Psoas muscle (tissue), 8 donors: ENCODE measurements at places on chromosomes 12 and 14. TPM values are rescaled to one million over a fixed set of nuclear protein-coding genes. Genes with fewer than 3 reads are reported as not detected.

DNA sequence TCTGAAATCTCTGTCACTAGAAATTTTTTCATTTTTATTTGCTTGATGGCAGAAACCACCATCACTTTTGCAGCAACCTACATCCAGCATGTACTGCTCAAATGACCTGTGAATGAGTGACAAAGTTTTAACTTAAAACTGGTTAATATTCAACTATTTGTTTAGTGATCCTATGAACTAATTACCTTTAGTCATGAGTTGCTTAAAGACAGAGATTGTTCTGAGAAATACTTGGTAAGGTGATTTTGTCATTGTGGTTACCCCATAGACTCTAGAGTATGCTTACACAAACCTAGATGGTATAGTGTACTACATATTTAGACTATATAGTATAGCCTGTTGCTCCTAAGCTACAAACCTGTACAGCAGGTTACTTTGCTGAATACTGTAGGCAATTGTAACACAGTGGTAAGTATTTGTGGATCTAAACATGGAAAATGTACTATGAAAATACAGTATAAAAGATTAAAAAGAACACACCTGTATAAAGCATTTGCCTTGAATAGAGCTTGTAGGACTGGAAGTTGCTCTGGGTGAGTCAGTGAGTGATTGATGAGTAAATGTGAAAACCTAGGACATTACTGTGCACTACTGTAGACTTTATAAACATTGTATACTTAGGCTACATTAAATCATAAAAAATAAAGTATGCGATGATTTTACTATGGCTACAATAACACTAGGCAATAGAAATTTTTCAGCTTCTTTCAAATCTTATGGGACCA lies 256.6 kb upstream of the PPFIA2 start:
- no peak for DNase-seq

DNA sequence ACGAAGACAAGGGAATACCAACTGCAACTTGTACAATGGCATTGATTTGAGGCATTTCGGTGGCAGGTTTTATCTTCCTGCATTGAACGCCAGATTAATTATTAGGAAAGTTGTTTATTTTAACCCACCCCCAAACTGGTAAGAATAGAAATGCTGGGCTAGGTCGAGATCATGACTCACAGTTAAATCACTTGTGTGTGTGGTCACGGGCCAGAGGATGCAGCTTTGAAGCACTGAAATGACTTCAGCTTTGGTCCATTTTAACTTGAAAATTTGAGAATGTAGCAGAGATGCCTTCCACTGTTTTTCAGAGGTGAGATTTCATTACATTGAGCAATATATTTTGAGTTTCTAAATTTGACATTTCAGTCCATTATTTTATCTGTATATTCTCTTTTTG lies 23.6 kb upstream of the KCNH3 start:
- no peak for DNase-seq

- no peak for DNase-seq
Measured at GRCh38 chr12:125907351-125907750, 842.1 kb downstream of the AACS start.

DNA sequence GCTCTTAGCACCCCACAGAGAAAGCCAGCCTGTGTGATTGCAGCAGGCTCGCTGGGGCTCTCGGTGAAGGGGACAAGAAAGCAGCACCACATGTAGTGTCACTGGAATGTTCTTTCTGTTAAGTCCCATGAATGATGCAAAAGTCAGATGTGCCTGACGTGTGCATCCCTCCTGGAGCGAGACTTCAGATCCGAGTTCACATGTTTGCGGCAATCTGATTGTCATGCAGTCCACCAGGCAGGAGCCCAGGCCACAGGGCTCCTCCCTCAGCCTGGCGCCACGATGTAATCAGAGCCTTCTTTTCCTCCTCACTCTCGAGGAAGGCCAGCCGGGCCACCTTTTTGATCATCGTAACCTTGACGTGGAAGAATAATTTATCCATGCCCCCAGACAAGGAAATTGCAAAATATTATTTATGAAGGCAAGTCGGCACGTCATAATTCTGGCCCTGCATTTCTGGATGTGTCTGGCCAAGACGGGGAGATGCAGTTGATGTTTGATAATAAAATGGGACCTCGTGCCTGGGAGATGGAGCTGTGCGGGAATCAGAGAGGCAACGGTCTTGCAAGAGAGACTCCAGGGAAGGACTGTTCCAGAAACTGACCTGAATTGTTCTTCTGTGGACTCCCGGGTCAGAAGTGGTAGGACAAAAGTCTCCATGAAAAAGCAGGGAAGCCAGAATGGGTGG lies 214.6 kb downstream of the PHETA1 start:
- no peak for DNase-seq

DNA sequence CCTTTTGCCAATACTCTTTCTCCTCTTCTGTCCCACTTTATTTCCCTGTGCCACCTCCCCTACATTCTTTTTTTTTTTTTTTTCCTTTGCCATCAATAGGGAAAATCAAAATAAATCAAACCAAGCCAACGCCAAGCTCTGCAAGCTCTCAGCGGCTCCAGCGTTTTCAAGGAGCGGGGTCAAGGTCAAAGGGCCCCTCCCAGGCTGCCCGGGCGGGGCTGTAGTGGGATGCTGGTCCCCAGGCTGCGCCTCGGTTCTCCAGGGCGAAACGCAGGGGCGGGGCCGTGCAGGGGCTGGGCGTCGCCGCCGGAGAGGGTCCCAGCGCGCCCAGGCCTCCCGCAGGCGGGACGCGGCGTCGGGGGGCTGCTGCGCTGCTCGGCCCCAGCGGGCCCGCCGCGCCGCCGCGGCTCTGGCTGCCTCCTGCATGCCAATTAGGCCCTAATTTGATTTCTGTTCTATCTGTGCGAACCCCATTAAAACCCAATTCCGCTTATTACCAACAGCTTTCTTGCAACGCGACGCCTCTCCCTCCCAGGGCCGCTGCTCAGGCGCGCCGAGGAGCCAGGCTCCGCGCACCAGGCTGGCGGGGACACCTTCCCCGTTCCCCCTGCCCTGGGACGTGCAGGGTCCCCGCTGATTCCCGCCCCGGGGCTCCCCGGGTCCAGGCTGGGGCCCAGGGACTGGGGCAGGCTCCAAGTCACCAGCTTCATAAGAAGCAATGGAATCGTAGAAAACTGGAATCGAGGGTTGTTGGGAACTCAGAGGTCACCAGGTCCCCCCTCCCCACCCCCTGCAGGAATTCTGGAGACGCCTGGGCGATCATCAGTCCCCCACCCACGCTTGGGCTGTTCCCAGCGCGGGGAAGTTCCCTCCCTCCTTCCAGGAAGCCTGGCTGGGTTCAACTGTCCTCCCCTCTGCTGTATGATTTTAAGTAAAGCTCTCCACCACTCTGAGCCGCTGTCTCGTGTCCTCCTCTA lies 50.7 kb upstream of the MAP1LC3B2 start:
- DNase-seq, result peak; percentile 56

DNA sequence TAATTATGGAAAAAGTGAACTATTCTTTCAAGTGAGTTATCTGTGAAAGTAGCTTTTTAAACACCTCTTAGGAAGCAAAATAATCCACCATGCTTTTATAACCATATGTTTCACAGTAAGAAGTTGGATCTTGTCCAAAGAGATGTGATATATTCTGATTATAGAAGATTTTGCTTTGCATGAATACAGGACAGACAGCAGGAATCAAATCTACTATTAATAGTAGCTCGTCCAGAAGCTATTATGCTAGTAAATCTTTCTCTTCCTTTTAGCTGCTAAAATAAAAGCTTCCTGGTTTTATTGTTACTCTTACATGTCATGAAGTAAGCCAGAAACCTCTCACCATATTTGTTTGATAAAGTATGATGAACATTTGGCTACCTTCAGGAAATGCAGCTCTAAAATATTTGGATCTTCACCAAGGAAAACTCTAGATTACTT lies 257.0 kb downstream of the IPO8 start:
- no peak for DNase-seq

DNA sequence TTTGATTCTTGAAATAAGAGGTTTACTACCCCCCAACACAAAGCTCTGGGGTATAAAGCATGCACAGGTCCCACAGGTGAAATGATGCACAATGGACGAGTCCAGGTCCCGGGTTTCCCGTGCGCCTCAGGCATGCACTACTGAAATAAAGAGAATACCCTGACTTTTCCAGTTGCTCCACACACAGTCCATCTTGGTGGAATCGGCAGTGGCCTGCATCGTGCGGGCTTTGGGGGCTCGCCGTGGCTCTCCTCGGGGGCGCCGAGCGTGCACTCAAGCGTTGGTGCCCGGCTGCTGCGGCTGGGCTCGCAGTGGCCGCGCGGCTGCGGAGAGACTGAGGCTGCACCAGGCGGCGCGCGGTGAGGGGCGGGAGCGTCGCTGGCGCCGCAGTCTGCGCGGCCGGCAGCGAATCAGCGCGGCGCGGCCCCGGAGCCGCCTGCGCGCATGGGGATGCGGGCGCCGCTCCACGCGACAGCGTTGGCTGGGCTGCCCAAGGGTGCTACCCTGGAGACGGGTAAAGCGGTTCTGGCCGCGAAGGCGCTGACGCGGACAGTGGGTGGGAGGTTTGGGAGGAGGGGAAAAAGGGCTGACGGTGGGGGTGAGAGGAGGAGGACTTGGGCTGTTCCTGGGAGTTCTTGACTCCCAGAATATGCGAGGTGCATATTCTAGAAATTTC lies 53.8 kb upstream of the CCDC175 start:
- no peak for DNase-seq

DNA sequence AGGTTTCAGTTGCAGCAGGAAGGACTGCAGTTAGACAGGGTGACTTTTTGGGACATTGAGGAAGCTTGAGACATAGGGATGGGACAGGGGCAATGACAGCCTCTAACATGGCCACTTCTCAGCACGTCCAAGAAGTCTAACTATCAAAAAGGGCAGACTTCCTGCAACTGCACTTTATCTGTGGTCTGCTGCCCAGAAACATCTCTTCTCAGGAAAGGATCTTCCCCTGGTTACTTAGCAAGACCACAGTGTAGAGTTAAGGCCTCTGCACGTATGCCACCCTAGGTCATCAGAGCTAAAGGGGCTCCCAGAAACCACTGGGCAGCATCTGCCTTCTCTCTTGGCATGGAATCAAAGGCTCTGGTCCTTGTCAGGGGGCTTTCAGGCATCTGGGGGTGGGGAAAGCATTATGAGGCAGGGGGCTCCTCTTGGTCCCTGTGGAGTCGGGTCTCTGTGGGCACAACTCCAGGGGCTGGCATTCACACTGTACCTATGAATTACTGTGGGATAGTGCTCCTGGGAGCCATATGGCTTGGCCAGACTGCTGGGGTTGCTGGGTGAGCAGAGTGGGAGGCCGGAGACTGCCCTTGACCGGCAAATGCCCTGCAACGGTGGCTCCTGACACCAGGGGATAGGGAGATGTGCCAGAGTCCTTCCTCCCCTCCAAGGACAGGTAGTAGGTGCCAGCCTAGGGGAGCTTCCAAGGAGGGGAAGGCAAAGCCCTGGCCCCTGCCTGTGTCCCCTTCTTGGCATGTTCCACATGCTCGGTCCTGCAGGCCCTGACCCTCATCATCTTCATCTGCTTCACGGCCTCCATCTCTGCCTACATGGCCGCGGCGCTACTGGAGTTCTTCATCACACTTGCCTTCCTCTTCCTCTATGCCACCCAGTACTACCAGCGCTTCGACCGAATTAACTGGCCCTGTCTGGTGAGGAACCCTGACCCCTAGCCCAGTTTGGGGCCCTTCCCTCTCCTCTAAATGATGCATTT lies 1.0 kb downstream of the CMTM5 start:
- DNase-seq, result no peak

DNA sequence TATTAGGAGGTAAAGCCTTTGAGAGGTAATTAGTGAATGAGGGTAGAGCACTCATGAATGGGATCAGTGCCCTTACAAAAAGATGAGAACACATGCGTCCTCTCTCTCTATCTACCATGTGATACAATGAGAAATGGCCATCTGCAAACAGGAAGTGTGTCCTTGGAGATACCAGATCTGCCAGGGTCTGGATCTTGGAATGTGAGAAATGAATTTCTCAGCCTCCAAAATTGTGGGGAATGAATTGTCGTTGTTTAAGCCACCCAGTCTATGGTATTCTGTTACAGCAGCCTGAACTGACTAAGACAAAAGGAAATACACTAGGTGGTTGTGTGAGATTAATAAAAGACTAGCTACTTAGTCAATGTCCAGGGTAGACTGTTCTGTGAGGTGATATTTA lies 366.6 kb downstream of the NELL2 start:
- no peak for DNase-seq

- no peak for DNase-seq
Measured at GRCh38 chr12:20601668-20602280, 93.4 kb upstream of the SLCO1C1 start.

TSPAN8 gene
- 1.4 TPM for total RNA-seq

C1RL gene
- total RNA-seq, result 16.1 TPM

TMEM119 gene
- 0.36 TPM for total RNA-seq

SDR9C7 gene
- total RNA-seq, result 0.69 TPM

GPR137C gene
- 0.32 TPM for total RNA-seq

NAV3 gene
- 2.2 TPM for total RNA-seq

PPFIA2 gene
- total RNA-seq, result 0.39 TPM

FOXA1 gene
- total RNA-seq, result not detected

CLEC1B gene
- total RNA-seq, result not detected

RBP5 gene
- not detected for total RNA-seq

PLEKHH1 gene
- 1.1 TPM for total RNA-seq

FITM1 gene
- total RNA-seq, result 130 TPM
